NCI-H69 (cell line): ENCODE measurements at places on chromosomes 3 and 15.

DNA sequence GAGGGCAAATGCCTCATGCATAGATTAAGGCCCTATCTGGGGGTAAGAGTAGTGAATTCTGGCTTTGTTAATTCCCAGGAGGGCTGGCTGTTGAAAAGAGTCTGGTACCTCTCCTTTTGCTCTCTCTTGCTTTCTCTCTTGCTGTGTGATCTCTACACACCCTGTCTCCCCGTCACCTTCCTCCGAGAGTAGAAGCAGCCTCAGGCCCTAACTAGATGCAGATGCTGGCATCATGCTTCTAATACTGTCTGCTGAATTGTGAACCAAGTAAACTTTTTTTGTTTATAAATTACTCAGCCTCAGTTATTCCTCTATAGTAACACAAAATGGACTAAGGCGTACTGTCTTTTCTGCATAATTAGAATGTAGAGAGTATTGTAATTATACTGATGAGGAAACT, 908.1 kb downstream of the DIPK2A start:
- no peak for DNase-seq

GRCh38 chr3:121491683-121492320, 54.0 kb downstream of the POLQ start:
- no peak for DNase-seq

- DNase-seq = no peak
Measured at GRCh38 chr15:72420576-72420975, 22.5 kb downstream of the TMEM202 start.

DNA sequence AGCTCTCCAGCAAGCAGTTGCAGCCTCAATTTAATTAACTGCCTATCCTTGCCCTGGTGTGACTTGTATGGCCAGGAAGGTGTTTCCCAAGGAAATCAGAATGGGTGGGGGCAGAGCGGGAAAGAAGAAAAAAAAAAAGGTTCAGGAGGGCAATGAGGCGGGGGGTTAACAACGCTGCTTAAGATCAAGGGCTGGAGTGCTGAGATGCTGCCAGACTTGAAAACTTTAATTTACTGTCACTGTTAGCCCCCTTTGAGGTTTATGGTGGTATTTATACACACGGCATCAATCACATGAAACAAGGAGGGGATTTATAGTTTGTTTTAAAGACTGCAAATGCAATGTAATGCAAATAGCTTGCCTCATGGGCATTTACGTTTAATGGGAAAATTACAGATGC, 319.4 kb upstream of the NR2F2 start:
- no peak for DNase-seq

DNA sequence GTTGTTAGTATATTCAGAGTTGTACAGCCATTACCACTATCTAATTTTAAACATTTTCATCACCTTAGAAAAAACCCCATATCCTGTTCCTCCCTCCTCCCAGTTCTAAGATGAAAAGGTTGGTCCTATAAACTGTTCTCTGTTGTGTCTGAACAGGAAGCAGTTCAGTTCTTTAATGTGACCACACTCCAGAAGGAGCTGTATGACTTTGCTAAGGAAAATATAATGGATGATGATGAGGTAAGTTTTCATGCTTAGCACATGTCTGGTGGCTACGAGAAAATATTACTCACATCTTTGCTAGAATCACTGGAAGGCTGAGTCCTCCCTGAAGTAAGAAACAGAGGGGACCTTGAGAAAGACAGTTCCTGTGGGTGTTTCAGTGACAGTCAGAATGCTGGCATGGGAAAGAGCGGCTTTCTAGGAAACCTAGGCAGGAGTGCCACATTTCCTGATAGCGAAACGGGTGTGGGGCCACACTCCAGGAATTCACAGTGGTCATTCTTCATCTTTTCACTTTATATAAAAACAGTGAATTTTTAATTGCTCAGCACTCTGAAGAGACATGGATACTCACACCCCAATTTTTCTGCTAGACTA, 20.3 kb downstream of the CRTAP start:
- DNase-seq = no peak
